ENCODE measurements at places on chromosomes 11 and 22.

DNA sequence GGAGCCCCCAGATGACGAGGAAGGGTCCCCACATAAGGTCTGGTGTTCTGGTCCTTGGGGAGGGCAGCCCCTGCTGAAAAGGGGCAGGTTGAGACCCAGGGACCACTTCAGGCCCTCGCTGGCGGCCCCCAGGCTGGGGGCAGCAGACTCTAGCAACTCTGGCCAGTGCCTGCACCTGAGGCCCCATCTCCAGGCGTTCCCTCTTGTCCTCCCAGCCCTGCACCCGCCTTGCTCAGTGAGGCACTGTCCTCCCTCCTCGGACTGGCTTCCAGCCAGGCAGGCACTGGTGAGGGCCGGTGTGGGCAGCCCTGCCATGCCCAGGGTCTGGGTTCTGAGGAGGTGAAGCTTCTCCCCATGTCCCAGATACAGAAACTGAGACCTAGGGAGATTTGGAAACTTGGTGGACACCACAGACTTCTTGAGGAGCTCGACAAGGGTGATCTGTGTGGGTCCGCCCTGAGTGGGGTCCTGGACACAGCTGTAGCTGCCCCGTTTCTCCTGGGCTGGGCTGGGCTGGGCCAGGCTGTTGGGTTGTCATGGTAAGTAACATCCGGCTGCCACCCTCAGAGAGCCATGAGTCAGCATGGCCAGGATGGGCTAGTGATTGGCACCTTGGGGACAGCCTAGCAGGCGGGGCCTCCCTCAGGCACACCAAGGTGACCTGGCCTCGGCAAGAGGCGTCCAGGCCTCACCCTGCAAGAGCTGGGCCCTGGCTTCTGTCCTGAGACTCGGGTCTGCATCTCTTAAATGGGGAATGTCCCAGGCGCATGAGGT is 11.1 kb upstream of the PHLDA2 start:
- DNase-seq, result no peak

DNA sequence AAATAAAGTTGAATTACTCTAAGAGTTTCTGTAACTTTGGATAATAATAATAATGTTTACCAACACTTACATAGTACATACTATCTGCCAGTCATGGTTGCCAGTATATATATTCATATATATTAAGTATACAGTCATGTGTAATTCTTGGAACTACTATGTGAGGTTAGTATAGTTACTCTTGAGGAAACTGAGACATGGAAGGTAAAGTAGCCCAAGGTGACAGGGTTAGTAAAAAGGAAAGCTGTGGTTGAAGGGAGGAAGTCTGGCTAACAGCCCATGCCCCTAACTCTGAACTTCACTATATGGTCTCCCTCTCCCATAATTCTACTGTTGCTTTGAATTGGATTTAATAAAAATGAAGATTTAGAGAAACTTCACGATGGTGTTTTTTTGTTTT is 24.9 kb downstream of the FDX1 start:
- no peak for DNase-seq

DNA sequence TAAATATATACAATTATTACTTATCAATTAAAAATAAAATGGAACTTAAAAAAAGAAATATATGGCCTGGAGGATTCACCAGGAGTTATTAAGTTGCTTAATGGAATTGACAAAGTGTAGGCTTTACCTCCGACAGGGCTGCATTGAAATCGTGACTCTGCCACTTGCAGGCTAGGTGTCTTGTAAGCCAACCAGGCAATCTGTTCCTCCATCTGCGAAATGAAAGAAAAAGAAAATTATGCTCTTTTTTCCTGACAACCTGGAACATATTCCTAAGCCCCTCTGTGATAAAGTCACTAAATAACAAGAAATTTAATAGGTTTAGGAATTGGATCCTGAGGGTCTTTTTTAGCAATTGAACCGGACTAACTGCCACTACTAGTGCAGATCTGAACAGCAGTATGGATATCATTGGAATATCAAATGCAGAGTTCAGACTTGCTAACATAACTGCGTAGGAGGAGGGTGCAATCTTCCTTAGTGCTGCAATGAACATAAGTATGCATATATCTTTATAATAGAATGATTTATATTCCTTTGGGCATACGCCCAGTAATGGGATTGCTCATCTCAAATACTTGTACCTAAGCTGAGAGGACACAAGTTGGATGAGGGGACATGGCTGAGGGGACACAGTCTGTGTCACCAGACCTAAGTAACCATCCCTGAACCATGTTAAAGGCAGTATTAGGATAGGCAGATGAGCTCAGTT is 42.5 kb upstream of the CEP126 start:
- no peak for DNase-seq

DNA sequence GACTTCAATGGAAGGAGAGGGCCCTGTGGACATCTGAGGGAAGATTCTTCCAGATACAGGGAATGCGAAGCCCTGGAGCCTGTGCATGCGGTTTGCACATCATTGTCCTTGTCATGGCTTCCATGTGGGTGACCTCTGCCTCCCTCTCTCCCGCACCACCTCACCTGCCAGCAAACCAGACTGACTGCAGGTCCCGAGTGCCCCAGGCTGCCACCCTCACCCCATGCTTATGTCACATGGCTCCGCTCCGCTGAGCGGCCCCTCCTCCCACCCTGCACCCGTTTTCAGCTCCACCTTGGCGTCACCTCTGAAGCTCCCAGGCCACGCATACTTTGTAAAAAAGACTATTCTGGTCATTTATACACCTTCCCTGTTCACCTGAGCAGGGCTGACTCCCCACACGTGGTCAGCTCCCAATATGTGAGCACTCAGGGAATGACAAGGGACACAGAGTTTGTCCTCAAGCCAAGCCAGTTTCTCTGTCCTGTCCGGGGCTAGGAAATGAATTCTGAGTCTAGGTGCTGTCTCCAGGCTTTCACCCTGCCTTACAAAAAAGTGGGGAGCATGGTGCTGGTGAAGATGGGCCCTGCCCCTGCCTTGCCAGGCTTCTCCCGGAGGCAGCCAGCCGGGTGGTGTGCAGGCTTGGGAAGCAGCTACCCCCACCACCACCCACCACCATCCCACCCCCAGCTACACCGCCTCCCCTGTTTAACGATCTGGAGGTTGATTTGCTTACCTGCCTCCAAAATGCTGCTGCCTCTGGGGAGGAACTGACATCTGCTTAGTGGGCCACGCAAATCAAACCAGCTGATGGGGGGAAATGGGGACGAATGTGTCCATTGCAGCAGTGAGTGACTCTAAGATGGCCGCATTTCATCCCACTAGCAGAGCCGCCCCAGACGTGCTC is 32.7 kb downstream of the FAM83F start:
- DNase-seq, result no peak

DNA sequence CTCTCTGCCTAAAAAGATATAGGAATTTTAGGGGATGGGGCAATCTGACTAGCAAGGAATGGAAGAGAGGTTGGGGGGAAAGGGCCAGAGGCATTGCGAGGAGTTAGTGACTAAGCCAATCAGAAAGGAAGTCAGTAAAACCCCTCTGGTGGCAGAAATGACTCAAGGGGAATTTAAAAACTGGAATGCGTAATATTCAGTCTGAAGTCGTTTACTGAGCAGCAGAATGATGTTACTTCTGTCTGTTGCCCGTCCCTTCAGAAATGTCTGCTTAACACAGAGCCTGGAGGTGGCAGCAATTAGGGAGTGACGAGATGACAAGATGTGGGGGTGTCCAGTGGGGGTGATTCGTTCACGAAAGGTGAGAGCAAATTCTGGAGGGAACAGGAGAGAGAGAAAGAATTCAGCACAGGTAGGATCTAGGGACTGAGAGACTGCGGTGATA is 107.7 kb upstream of the CLMP start:
- no peak for DNase-seq

DNA sequence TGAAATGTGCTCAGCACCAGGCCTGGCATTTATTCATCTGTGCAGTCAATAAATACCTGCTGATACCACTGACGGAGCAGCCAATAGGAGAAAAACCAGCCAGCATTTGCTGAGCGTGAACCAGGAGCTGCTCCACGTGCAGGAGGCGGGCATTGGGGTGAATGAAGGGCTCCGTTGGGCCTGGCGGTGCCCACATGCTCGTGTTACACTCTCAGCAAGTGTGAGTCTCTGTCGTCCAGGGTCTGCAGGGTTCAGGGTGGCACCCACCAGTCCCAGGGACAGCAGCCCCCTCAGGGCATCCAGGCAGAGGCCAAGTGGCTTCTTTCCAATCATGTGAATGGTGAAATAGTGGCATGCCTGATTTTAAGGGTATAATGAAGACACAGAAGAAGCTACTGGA is 4.2 kb upstream of the RPS19BP1 start:
- DNase-seq, result no peak

DNA sequence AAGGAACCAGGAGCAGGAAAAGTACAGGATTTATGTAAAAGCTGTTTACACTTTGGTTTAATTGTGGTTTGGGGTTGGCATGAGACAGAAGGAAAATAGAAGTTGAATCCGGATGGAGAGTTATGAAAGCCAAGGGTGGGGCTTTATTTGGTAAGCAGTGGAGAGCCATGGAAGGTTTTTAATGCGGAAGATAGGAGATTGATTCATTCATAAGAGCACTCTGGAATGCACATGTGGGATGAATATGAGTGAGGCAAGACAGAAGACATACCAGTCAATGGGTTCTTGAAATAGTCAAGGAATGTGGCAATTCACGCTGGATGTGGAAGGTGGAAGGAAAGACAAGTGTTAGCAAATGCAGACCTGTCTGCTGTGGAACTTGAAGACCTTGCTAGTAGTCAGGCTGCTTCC is 9.3 kb upstream of the GLB1L3 start:
- DNase-seq, result no peak

- DNase-seq, result no peak
Observed at GRCh38 chr22:35092406-35092805, 26.4 kb downstream of the ISX start.

GRCh38 chr11:5928271-5928670 is 13.8 kb upstream of the OR56A3 start:
- DNase-seq, result no peak

GRCh38 chr11:924406-925157 is 1.1 kb upstream of the AP2A2 start:
- no peak for DNase-seq

- no peak for DNase-seq
Observed at GRCh38 chr11:109799604-109800003, 293.6 kb upstream of the ZC3H12C start.

GRCh38 chr11:76323804-76324203 is 57.1 kb downstream of the THAP12 start:
- no peak for DNase-seq

DNA sequence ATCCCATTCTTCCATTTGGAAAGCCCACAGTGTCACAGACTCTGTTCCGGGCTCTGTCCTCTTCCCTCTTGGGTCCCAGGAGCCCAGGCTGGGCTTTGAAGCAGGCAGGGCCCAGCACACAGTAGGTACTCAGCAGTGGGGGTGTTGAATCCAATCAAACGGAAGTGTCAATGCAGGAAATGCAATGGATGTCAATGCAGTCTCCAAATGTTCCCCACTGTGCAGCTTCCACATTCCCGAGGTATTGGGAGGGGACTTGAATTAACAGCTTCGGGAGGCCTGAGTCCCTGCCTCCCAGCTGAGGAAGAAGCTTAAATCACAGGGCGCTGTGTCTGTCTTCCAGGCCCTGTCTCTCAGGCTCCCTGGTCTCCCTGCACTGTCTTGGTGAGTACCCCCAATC is 21.8 kb upstream of the SMIM35 start:
- no peak for DNase-seq

GRCh38 chr11:80860632-80861031 is 1419.8 kb upstream of the TENM4 start:
- no peak for DNase-seq

DNA sequence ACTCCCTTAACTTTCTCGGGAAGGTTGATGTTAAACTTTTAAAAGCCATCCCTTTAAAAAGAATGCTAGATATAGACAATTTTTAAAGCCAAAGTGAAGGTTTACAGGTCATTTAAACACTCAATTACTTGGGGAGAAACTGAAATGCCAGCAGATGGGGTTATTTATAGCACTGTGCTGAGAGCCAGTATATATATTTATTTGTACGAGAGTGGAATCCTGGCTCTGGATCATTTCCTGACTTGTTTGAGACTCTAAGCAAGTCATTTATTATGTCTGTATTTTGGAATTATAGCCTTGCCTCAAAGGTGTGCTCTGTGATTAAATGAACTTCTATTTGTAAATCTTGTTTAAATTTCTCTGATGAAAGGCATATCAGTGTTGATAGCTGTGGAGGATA is 6.8 kb upstream of the ZBED5 start:
- no peak for DNase-seq

GRCh38 chr11:95549301-95549700 is 240.3 kb downstream of the FAM76B start:
- DNase-seq, result no peak

DNA sequence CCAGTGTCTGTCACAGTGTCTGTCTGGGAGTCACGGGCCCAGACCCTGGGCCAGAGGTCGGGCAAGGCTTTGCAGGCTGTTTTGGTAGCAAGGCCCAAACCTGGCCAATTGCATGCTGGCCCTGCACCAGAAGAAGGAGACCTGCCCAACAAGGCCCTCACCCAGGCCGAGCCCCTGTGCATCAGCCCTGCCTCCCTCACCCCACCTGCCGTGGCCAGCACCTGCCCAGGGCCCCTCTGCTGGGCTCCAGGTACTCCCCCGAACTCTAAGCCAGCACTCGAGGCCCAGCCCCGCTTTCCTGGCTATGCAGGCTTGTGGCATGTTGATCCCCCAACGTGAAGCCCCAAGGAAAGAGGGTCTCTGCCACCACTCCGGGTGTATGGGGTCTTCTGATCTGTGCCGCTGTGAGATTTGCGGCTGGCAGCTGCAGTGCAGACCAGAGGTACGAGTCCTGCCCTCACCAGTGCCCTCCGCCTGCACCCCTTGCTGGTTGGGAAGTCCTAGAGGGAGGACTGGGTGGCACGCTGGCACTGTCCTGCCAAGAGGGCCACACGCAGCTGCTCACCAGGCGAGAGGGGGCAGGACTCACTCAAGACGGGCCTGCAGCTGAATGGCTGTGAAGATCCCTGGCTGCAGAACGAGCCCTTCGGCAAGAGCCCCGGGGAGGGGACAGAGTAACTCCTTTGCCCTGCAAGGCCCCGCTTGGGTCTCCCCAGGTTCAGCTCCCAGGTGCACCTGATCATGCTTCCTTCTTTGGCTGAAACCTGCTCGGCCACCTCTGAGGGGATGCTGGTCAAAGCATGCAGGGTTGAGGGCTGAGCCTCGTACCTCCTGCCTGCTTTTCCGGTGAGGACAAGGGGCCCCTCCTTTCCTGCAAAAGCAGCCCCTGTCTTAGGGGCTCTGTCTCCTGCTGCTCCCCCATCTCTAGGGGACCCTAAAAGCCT is 6.7 kb upstream of the SEPTIN5 start:
- DNase-seq, result no peak

Measured in AML-193 (cell line).